ENCODE measurements at places on chromosomes 1 and 21.

DNA sequence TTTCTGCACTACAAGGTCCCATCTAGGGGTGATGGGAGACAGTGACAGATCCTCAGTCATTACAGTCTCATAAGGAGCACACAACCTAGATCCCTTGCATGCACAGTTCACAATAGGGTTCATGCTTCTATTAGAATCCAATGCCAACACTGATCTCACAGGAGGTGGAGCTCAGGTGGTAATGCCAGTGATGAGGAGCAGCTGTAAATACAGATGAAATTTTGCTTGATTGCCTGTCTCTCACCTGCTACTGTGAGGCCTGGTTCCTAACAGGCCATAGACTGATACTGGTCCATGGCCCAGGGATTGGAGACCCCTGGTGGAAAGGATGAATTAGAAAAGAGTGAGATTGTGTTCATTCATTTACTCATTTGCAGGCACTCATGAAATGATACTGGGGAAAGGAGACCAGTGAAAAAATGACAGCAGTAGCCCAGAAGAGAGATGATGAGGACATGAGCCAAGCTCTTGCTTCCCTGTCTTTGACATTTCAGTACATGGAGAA is 251.6 kb upstream of the DUSP10 start:
- no peak for DNase-seq

DNA sequence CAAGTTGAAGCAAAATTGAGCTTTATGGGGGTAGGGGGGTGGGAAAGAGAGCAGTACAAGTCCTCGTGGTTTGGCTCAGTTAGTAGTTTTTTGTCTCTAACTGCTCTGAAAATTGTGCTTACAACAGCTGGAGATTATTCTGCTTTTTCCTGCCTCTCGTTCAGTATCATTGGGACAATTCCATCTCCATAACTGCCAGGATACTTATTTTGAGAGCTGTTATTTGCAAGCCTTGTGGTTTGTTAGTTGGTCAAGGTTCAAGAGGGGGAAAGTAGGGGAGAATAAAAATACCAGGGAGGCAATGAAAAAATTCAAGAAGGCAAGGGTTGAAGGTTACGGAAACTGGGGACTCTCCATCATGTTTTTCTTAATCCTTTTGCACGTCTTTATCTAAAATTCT is 811.8 kb upstream of the ADGRL2 start:
- DNase-seq, result no peak

DNA sequence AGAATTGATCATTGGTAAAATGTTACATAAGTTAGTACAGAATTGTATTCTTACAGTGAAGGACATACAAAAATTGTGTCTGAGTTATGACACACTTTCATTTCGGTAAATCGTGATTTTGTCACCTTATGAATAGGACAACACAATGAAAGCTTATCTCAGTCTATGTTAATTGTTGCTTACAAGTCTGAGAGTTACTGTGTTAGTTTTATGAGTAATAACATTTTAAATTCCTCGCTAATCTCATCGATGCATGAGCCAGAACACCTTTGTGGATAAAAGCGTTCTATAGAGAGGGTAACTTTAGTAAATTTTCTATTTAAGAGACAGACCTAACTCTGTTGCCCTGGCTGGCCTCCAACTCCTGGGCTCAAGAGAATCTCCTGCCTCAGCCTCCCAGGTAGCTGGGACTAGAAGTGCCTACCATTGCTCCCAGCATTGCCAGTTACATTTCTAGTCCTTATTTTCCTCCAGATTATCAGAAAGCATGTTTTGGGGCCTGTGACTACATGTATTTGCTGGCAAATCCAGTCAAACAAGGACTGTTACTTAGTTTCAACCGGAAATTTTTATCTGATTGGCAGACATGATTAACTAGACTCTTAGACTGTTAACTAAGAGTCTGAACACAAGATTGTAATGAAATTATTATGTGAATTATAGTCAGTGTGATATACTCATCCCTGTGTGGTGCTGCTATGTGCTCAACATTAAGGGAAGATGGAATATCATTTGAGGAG is 3.0 kb downstream of the PRRC2C start:
- no peak for DNase-seq

- DNase-seq, result no peak
These were observed 46.8 kb upstream of the SYNC start for GRCh38 chr1:32749332-32749731.

DNA sequence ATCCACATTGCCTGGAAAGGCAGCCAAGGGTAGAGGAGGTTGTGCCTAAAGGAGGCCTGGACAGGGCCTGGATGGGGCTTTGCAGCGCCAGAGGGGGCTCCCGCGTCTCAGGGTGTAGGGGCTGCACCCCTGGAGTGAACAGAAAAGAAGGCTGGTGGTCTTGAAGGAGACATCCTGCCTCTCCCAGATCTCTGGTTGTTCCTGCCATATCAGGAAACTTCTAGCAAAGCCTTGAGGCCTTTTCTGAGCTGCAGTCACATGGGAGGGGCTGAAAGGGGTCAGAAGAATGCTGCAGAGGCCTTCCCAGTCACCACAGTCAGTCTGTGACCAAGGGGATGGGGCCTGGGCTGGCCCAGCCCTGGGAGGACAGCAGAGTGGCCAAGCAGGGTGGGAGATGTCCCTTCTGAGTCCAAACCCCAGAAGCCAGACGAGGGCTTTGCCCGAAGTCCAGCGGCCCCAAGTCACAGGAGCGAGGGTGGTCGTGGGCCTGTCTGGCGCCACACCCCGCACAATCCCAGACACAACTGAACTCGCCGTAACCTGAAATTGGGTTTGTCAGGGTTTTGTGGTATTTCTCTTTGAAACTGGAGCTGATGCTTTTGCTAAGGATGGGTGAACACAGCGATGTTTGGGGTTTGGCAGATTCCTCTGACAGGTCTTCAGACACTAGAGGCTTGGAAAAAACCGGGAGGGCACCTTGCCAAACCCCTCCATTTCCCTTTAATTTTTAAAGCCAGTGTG is 29.6 kb downstream of the SIM2 start:
- DNase-seq, result no peak

DNA sequence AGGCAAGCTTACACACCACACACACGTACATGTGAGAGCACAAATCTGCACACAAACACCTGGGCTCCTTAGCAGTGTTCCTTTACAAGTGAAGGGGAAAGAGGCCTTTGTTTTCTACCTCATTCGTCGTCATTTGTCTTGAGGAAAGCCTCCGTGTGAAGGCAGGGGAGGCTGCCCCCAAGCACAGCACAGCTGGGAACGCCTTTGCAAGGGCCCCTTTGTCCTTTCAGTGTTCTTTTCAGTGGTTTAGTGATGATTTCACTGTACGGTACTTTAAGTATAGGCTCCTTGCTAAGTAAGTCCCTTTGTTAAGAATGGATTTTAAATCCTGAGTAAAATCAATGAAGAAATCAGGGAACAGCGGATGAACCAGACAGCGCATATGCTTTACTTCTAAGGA is 94.1 kb downstream of the PGBD5 start:
- DNase-seq, result no peak

DNA sequence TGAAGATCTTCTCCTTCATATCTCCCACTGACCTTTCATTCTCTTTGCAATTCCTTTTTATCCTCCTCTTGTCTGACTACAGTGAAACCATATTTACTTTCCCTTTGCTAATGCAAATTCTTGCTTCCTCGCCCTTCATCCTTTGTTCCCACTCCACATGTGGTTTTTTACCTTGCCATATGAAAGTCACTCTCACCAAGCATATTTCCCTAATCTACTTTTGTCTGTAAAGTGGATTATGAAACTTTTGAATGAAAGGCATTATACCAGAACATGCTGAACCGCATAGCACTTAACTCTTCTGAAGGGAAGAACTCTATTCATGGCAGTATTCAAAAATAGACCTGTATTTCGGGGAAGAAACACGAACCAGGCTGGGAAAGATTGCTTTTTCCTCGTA is 8.0 kb upstream of the TMPRSS15 start:
- DNase-seq, result no peak

DNA sequence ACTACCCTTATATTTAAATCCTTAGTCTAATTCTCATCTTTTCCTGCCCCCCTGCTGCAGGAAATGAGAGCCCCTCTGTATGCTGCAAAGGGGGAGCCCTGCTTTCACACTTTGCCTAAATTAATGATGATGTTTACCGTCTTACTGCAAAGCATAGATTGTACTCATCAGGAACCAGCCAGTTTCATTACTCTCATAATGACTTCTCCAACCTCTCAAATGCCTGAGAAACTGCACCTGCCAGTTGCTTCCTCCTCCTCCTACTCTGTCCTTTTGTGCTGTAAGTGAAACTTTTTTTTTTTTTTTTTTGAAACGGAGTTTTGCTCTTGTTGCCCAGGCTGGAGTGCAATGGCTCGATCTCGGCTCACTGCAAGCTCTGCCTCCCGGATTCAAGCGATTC is 101.7 kb downstream of the ADSS2 start:
- no peak for DNase-seq

DNA sequence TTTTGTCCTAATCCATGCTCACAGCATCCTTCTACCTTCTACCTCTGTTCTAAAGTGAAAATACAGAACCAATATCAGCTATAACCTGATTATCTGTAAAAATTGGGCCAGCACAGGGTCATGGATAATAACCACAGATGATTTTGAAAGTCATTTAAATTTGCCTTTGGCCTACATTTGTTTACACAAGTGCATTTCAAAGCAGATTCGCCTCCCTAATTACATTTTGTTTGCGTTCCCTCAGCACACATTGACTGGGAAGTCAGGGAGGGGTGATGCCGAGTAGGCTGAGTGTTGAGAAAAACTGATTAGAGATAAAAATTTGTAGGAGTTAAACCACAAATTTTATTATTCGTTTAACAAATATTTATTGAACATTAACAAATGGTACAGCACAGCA is 19.2 kb upstream of the RGS8 start:
- no peak for DNase-seq

GRCh38 chr1:40059338-40059959 is 18.9 kb downstream of the CAP1 start:
- DNase-seq, result no peak

Measured in AG09309 (cell line).